ENCODE measurements at places on chromosomes 1 and 21.

GRCh38 chr1:52970149-52970548, 43.1 kb downstream of the SCP2 start:
- DNase-seq, result no peak

DNA sequence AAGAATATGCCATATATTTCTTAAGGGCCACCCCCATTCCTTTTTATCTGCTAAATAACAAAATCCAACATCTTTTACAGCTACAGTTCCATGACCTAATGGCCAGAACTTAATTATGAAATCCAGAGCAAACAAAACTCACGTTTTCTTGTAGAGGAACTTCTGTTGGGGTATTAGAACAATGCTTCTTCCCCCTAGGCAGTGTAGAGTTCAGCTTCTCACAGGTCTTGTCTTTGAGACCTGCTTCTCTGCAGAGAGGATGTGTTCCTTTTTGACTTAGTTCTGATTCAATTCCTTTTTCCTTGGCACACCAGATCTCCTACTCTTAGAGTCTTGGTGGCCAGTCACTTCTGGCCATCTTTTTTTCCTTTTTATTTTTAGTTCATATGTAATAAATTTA, 22.2 kb downstream of the VAV3 start:
- no peak for DNase-seq

GRCh38 chr1:145961425-145962156, 2.8 kb downstream of the ANKRD34A start:
- no peak for DNase-seq

- DNase-seq, result no peak
Observed at GRCh38 chr1:48676376-48676775, 100.3 kb downstream of the BEND5 start.

DNA sequence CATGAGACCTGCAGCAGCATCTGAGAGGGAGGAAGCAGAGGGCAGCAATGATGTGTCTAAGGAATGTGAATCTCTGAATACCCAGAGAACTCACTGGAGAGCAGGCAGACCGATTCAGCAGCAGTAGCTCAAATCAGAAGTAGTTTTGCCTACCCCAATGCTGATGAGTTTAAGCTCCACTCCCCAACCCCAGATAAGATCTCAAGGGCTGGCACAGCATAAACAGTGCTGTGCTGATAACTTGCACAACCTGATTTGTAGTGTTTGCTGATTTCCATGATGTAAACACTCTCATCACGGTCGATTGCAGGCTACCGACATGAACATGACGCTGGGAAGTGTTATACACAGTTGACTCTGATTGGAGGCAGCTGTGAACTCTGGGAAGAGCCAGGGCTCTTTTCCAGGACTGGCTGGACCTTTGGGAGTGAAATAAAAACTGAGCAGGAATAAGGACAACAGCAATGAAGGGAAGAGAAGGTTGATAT, 11.2 kb upstream of the HMGCS2 start:
- no peak for DNase-seq

DNA sequence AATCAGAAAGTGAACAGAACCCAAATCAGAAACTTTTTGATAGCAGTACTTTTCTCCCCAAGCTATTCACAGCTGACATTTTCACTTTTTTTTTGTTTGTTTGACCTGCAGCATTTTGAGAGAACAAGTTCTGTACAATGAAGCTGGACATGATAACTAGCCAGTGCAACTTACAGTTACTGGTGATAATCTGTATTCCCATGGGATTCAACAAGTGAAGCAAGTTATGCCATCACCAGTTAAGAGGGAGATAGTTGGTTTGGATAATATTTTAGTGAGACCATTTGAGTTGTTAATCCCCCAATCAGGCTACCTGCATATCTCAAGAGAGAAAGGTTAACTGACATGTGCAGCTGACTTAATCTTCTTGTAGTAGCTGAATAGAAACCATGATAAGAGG, 18.1 kb downstream of the SON start:
- DNase-seq, result no peak

DNA sequence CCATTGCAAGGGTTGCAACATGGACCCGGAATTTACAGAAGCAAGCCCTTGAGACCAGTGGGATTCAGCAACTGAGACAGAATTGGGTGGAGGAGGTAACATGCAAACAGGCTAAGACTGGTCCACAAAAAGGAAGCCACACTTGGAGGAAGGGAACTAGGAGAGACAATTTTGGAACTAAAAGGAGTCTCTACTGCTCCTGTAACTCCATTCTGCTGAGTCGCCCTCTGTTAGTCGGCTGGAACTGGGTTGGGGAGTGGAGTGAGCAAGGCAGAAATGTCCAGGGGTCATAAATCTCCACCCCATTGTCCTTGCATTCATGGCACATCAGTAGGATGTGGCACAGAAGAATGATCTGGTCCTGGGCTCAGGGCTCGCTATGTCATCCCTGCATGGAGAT, 5.1 kb downstream of the LAMB3 start:
- DNase-seq, result no peak

GRCh38 chr1:103156966-103157365, 48.6 kb upstream of the COL11A1 start:
- DNase-seq, result no peak

DNA sequence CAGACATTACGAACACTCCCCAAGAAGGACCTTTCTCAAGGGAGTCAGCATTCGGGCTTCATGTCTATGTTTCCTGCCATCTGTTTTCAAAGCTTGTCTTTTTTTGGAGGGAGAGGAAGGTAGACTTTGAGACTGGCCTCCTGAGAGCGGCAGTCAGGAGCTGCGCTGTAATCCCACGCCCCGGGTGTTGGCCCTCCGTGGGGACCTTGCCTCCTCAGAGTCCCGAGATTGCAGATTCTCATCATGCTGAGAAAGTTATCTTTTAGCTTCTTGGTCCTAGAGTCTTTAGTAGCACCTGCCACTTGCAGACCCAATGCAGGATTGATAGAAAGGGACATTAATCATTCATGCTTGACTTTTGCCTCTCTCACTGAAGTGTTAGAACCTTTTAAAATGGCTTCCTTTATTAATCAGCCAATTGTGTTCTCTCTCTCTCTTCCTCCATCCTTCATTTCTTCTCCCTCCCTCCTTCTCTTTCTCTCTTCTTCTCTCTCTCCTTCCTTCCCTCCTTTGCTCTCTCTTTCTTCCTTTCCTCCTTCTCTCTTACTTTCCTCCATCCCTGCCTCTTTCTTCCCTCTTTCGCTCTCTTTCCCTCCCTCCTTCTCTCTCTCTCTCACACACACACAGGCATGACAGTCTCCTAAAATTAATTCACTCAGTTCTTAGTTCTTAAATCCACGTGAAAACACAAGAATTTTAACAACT, 25.2 kb upstream of the GNPAT start:
- DNase-seq, result no peak

DNA sequence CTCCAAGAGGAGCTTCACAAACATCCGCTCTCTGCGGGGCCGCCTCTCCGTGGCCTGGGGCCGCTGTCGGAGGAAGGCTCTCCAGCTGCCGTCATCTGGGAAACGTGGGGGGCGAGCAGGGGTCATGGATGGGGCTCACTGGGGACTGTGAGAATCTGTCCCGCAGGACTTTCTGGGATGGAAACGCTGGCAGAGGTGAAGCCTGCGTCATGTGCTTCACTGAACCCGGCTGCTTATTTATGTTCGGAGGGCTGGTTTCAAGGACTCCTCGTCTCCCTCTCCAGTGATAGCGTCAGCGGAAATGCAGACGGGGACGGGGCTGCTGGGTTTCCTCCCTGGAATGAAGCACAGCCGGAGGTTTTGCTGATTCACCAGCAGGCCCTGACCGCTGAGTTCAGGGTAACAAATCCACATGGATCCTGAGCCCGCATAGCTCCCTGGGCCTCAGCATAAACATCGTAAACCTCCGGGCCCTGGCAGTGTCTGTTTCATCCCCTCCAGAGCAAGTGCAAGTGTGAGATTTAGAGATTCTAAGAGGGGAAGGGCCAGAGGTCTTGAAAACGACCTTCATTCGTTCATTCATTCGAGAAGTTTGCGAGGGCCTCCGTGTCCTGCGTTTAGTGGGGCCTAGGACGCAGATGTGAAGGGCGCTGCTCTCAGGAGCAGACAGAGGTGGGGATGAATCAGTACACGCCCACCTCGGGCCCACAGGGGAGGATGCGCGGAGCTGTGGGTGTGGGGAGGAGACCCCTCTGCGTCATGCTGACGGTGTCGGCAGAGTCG, 7.0 kb upstream of the POFUT2 start:
- DNase-seq, result no peak

- DNase-seq, result no peak
Observed at GRCh38 chr1:244968471-244968871, 104.1 kb upstream of the HNRNPU start.

DNA sequence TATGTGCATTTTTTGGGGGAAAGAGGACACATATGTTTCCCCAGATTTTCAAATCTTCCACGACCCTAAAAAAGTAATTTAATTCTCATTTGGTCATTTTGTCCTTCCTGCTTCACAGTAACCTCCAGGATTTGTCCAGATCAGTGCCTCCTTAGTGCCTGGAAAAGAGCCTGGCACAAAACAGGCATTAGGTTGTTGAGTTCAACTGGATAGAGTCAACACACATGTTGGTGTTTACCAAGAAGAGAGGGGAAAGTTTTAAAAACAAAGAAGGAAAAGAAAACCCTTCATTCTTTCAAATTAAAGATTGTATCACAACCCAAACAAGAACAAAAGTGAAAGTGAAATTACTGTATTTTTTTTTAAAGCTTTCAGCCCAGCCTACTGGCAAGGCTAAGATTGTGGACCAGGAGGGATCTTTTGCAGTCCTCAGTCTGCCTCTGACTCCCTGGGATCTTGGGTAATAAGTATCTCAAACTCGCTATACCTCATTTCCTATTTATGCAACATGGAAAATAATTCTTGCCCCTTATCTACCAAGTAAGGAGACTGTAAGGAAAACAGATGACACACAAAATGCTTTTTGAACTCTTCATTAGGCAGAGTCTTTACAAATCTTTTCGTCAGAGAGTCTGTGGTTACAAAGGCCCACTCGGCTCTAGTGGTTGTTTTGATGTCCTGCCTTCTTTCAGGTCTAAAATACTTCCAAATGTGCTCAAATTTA, 57.8 kb downstream of the ZNF281 start:
- DNase-seq, result no peak

- peak; percentile 50 for DNase-seq
Observed at GRCh38 chr1:65420590-65421350, at the start of the genes LEPR and LEPROT. LEPR (plus strand) TSS chr1:65420668; CDS start chr1:65565566, 144,898 bp downstream. LEPROT (plus strand) TSS chr1:65420668; CDS start chr1:65420725, 57 bp downstream.

- no peak for DNase-seq
Observed at GRCh38 chr1:21931171-21932093, 5.7 kb downstream of the HSPG2 start.

GRCh38 chr1:208829595-208829994, 585.4 kb upstream of the PLXNA2 start:
- DNase-seq, result no peak

GRCh38 chr1:104830534-104830933, 1080.8 kb downstream of the AMY1C start:
- DNase-seq, result no peak

- DNase-seq, result no peak
Observed at GRCh38 chr1:36203554-36204346, 20.5 kb upstream of the THRAP3 start.

DNA sequence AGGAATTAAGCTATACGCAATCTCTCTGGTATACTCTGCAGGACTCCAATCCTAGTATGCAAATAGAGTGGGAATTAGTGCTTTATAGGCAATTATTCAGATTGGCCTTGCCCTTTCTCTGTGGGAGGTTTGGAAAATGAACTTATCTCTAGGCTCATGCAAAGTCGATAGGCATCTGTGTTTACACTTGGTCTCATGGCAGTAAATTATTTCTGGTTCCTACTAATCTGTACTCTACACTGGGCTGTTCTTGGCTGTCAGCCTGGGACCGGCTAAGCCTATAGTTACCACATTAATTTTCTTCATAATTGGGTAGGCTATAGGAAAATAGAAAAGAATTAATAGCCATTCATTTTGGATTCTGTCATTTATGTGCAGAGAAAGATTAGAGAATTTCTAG, 544.6 kb downstream of the AMY1C start:
- DNase-seq, result no peak

DNA sequence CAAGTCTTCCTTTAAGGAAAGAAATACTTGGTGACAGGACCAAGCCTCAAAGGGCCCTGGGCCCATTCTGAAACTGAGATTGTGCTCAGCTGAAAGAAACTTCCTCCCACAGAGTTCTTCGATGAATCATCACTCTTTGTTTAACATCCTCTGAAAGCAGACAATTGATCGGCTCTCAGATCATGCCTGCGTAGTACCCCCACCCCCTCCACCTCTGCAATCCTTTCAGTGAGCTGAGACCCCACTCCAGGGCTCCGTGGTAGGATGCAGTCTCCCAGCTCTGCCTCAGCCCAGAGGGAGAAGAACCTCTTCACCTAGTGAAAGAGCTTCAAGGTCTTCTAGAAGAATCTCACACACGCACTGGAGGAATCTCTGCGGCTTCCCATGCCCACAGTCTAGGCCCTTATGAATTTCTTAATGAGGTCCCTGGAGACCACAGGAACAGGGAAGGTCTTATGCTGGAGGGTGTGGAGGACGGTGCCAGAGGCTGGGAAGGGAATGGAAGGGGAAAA, 104.9 kb upstream of the SOD1 start:
- DNase-seq, result no peak

GRCh38 chr1:96660503-96660902, 61.1 kb upstream of the PTBP2 start:
- DNase-seq, result no peak
